ENCODE measurements at places on chromosomes 2 and 18.
A peak's percentile ranks its signal among the peaks of the same experiment; 100 is the strongest.

- DNase-seq = no peak
Observed at GRCh38 chr2:64284751-64285150, 140.5 kb upstream of the PELI1 start.

- DNase-seq = peak; percentile 20
Observed at GRCh38 chr2:11498543-11499034, 32.6 kb upstream of the E2F6 start.

DNA sequence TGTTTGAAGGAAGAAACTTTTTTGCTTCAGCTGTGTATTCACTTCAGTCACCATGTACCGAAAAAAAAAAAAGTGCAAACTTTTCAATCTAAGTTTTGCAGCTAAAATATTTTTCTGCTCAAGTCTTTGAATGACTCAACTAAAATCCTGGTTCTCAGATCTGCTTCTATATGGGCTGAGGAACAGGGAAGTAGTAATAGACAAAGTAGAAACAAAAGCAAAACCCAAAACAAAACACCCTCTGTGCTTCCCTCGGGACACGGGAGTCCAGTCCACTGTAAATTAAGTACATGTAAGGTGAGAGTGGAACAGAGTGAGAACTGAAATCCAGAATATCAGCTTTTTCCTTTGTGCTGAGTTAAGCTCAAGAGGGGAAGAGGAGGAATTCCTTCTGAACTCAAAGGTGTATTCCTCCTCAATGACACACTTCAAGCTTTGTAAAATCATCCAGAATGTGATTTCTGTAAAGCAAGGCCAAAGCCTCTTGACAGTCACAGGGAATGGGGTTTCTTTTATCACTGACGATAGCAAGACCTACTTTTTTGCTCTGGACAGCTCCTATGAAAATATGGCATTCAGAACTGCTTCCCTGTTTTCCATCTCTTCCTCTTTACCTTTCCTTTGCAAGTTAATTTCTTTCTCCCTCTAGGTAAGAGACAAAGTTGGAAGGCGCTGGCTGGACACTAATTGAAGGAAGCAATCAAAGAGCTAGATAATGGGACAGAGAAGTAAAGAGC is 433.5 kb upstream of the MMADHC start:
- no peak for DNase-seq

GRCh38 chr18:23822590-23823385 is 133.5 kb downstream of the LAMA3 start:
- no peak for DNase-seq

DNA sequence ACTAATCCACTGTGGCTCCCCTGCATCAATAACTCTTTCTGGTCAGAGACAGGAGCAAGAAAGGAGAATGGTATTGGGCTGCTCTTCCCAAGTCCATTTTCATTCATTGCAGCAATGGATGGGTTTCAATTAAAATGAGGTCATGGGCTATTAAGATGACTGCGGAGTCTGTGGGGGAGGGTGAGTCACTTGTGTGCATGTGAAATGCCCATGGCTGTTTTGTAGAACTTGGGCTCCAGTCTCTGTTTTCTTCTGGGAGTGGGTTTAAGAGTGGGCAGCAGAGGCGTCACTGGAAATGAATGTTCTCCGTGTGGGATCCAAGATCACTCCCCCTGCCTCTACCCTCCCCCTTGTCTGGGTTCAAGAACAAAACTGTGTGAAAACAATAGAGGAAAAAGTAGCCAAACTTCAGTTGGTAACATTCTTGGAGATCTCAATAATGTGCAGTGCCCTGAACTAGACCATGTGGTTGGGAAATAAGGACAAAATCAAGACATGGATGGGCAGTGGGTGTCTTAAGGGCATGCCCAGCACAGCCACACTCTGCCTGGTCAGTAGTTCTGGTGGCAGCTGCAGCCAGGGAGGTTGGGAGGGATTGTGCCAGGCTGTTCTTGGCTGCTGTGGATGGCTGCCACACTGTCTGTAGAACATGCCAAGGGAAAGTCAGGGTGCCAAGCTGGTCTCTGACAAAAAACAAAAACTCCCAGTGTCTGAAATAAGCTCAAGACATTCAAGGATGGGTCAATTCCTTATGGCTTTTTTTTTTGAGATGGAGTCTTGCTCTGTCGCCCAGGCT is 68.2 kb upstream of the CXCR4 start:
- DNase-seq = no peak

GRCh38 chr18:58557008-58557435 is 71.9 kb downstream of the ALPK2 start:
- no peak for DNase-seq

DNA sequence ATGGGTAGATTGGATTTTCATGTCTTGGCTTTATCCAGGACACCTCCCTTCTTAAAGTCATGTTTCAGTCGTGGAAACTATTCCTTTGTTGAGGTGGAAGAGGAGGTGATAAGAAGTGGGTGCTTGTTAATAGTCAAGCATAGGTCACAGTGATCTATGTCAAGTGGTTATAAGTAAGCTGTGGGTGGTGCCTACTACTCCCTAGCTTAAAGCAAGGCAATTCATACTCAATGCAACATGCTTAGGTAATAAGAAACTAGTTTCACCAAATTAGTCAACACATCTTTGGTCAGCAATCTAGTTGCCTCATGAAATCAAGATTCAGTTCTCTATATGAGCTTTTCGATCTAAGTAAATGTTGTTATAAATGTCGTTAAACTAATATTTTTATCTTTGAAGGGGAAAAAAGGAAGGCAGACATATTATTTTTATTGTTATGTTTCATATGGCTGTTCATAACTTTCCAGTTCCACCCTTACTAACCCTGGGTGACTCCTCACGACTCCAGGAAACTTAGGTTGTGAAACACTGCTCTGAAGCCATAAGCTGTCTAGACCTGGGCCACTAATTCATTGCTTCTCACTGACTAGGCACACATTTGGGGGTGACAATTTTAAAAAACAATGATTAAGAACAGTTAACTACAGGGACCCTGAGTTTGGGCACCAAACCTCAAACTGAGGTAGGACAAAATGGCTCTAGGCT is 5.8 kb upstream of the ABCB11 start:
- no peak for DNase-seq

DNA sequence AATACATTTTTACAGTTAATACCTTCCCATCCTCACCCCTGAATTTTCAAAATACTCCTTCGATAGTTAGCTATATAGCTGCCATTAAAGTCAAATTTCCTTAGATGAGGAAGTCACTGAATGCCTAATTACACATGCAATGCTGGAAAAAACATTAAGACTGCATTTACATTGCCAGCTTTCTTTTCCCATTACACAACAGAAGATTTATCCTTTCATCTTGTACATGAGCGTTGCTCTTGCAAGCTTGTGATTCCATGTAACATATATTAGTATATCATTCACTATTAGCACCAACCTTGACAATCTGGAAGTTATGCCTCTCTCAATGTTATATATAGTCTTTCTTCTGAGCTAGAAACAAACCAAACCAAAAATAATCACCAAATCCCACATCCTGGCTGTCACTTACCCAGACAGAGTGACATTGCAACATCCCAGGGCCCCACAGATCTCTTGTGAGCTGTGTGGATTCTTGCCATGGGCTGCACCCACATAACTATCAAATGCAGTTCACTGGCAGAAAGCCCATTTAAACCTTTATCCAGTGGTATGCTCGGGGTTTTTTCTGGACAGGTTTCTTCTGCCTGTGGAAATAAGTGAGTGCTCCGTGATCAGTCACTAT is 79.2 kb upstream of the PAPOLG start:
- no peak for DNase-seq

DNA sequence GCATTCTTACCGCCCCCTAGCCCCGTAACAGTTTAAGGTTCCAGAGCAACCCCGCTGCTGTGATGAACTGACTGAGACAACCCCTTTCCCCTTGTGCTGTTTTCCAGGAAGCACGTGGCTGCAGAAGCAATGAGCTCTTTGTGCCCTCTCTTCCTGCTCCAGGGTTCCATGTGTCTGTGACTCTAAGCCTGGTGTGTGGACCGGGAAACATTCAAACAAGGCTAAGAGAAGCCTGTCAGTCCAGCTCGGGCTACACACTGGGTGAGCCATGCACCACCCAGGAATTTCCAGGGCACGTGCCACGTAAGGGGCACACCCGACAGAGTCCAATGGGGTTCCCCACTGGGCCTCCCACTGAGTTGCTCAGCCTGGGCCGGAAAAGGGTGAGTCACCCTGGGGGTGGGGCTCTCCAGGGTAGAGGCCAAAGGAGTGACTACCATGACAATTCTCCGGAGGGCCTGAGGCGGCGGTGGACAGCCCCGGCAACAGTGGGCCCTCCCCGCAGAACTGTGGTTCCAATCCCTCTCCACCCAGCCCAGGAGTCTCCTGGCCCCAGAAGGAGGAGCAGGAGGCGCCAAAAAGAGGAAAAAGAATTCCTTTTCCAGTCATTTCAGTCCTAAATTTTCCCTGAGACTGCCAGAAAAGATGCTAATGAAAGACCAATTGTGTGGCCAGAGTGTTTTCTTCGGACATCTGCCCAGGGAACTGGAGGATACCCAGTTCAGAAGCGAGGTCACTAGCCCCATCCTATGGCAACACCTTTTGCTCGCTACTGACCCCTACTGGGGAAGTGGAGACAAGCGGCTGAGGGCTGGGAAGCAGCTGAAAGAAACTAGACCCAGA is 157.8 kb upstream of the SLC1A4 start:
- DNase-seq = peak; percentile 75

GRCh38 chr18:37864122-37864521 is 298.5 kb upstream of the CELF4 start:
- DNase-seq = no peak

GRCh38 chr2:52964916-52965530 is 802.6 kb upstream of the CHAC2 start:
- no peak for DNase-seq

DNA sequence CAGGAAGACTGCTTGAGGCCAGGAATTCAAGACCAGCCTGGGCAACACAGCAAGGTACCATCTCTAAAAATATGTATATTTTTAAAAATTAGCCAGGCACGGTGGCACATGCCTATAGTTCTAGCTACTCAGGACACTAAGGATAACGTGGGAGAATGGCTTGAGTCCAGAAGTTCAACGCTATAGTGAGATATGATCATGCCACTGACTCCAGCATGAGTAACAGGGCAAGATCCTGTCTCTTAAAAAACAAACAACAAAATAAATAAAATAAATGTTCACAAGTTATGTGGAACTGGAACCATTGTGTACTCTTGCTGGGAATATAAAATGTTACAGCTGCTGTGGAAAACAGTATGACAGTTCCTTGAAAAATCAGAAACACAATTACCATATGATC is 47.2 kb downstream of the USP34 start:
- DNase-seq = peak; percentile 43

GRCh38 chr2:172091000-172091641 is 5.8 kb downstream of the DLX1 start:
- DNase-seq = no peak

GRCh38 chr2:39511605-39512433 is 74.7 kb upstream of the MAP4K3 start:
- peak; percentile 43 for DNase-seq

DNA sequence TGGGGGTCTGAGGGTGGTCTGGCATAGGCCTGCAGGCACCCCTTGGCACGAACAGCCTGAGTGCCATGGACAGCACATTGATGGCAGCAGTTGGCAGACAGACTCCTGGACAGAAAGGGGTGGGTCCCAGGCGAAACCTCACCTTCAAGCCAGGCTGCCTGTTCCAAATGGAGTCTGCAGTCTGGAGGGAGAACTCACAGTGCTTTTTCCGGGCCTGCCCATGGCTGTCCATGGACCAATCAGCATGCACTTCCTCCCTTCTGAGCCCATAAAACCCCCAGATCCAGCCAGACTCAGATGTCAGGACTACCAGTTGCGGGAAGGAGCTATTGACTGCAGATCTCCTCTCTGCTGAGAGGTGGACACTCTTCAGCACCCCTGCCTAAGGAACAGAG is 694.6 kb upstream of the ACVR2A start:
- no peak for DNase-seq

GRCh38 chr2:209121691-209122090 is 302.2 kb upstream of the MAP2 start:
- DNase-seq = no peak

DNA sequence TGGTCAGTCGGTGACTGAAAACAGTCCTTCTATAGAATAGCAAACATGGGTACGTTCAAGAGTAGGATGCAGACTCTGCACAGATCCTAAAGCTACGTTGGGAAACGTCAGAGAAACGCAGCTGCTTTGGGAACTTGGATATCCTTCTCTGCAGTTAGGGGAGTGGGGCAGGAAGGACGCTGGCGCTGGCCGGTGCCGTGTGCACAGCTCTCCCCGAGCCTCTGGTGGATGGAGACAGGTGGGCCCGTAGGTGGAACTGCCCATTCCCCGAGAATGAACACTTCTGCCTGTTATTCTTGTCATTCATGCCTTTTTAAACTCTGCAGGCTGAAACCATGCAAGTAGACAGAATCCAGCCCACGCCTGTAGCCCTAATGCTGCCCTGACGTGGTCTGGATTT is 91.7 kb upstream of the MBOAT2 start:
- DNase-seq = no peak

- DNase-seq = no peak
Observed at GRCh38 chr2:236942554-236942953, 143.1 kb upstream of the COPS8 start.

DNA sequence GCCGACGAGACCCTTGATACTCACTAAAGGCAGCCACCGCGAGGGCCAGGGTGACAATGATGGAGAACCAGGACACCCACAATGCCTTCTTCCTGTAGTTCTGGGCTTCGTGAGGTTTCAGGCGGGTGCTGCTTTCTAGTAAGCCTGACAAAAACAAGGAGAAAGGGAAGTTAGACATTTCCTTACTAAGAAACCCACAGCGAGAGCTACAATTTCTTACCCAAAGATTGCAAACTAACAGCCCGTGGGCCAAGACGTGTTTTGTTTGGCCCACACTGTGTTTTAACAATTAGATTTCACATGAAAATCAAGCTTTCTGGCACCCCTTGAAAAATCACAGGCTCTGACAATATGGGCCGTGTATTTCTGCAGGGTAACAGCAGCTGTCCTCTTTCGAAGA is 5.6 kb downstream of the TMEM163 start:
- DNase-seq = no peak

DNA sequence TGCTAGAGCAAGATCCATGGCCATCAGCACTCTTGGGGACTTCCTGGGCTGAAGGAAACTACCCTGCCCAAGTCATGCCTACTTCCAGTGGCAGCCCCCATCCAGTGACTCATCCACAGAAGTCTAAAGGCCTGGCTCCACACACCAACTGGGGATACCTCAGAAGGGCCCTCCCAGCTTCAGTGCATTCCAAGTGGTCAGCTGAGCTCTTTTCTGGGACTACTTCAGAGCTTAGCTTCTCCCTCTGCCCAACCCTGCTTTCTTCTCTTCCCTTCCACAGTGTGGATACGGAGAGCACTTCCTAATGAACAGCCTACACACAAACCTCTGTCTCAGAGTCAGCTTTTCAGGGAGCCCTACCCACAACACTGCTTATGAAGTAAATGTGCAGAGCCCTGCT is 66.5 kb downstream of the CLHC1 start:
- no peak for DNase-seq

DNA sequence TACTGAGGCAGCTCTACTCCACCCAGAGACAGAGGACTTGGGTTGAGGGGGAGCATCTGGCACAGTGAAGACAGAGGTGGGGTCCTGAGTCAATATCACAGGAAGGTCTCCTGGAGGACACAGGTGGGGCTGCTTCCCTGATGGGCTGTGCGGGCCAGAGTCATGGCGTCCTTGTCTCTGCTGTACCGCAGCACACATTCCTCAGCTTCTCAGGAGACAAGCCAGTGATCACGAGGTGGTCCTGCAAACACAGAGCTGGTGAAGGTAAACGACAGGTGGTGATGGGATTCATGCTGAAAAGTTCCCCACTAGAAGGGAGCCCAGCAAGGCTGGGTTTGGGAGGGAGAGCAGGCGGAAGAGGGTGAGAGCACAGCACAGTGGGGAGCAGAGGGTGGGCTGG is 9.7 kb downstream of the TCF23 start:
- no peak for DNase-seq

- DNase-seq = no peak
Observed at GRCh38 chr2:176483476-176483875, 214.2 kb downstream of the MTX2 start.
